GM23248 (cell line): ENCODE measurements at places on chromosomes 6 and 20. TPM values are rescaled to one million over a fixed set of nuclear protein-coding genes. Genes with fewer than 3 reads are reported as not detected.
A peak's percentile ranks its signal among the peaks of the same experiment; 100 is the strongest.

DNA sequence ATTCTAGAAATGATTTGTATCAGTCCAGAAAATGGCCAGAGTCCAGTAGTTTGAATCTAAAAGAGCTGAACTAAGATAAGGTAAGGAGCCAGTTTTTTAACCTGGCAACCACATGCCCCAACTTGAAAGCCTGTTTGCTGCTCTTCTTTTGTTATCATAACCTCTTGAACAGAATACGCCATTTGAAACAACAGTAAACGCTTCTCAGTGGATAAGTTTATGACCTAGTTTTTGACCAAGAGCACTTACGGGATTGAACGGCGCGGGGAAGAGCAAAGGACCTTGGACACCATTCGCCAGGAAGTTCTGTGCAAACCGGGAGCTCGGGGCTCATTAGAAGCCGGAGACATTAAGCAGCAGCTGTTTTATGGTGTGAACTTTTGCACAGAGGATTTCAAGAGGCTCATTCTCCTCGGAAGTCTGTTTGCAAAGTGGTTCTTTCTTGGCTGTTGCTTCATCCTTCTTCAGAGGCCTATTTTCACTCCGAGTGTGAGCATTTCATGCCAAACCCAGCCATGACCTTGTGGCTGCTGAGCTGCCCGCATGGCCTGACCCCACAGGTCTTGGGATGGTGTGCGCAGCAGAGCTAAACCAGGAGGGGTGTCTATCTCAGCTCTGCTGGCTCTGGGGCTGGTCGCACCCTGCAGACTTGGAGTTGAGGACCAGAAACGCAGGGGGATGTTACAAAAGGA is 215.1 kb downstream of the SOX4 start:
- peak; percentile 22 for DNase-seq

GRCh38 chr20:63425846-63426485 is 46.5 kb downstream of the KCNQ2 start:
- DNase-seq, result no peak

DNA sequence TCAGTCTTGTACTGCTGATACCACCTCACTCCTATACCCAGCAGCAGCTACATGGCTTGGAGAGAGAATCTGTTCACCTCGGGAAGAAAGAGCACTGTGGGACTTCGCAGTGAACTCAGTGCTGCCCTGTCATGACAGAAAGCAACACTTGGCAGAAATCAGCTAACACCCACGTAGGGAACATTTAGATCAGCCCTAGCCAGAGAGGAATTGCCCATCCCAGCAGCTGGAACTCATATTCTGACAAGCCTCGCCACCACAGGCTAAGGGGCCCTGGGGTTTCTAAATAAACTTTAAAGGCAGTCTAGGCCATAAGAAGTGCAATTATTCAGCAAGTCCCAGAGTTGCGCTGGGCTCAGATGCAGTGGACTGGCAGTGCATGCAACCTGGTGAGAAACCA is 1266.8 kb downstream of the GRIK2 start:
- DNase-seq, result no peak

DNA sequence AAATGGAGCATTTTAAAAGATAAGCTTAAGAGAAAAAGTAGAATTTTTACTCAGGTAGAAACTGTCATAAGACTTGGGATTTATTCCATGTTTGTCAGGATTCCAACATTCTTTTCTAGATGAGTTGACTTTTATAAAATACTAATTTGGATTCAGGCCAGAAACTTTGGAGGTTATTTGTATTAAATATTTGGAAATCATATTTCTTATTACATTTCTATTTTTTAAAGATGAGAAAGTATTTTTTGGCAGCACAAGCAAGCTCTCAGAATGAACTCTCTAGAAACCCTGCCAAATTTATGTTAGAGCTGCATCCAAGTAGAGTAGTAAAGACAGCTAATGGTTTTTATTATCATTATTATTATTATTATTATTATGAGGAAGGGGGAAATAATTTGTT is 1014.9 kb upstream of the GJE1 start:
- DNase-seq, result no peak

DNA sequence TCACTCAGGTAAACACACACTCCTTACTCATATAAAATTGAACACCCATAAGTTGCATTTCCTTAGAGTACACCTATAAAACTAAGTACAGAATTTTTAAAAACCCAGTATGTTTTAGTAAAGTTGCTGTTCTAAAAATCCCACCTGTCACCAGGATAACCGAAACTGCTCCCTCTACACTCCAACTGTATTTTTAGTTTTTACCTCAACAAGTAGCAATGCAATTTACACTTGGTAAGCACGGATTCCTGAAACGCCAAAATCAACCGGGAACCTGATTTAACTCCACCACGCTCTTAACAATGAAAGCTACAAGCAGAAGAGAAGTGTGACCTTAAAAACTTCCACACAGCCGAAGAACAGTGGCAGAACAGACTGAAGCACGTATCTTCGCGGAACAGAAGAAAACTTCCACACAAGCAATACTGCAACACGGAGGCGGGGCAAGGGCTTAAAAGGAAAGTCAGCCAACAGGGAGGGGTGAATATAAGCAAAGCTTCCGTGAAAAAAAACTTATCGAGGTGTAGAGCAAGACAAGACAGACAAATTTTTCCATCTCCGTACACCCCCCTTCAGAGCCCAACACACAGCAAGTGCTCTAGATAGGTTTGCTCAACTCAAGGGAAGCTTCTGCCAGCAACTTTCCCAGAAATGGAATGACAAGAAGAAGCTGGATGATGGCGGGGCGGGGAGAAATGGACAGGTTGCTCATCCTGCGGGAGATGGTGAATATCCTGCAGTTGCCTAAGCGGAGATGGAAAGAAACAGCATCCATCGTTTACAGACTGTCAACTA is 1.4 kb downstream of the STAU1 start:
- peak; percentile 84 for DNase-seq

Gene HCK
- not detected in 2 replicates for polyA plus RNA-seq

Gene DNAH8
- not detected in 2 replicates for polyA plus RNA-seq

Gene XKR7
- polyA plus RNA-seq, result not detected in 2 replicates

Gene WFDC5
- not detected in 2 replicates for polyA plus RNA-seq
